Suppressor macrophage (primary cell): ENCODE measurements at places on chromosomes 7 and 10.

GRCh38 chr10:88735661-88736060 is 24.2 kb upstream of the LIPN start:
- DNase-seq = no peak

DNA sequence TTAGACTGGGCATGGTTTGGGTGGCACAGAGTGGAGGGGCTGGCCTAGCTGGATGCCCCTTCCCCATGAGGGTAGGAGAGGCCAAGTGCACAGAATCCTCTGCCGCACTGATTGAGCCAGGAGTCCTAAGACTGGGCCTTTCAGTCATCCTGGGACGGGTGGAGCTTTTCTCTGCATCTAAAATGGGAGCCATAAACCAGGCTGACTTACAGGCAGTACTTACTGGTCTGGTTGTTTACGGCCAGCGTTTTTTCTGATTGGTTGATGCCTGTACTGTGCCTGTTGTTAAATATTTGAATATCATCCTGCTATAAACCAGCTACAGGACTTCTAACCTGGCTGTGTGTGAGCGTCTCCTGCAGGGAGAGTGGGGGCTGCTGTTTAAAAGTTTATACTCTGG is 107.8 kb downstream of the CDH23 start:
- DNase-seq = no peak

- no peak for DNase-seq
Measured at GRCh38 chr7:112372101-112372500, 78.2 kb upstream of the IFRD1 start.

DNA sequence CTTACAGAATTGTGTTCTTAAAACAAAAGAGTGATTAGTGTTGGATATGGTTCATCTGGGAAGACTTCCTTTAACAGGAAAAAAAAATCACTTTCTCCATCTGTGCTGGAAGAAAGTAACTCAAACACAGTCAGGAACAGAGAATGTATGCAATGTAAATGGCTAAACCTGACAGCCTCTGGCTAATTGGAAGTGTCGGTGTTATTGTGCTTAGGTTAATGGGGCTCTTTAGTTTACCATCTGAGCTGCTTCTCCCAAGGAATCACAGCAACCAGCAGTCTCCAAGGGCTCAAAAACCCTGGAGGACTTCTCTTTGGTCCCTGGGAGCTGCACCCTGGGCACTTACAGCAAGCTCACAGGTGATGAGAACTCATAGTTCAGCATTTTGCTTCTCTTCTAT is 724.5 kb downstream of the LRMDA start:
- DNase-seq = no peak

DNA sequence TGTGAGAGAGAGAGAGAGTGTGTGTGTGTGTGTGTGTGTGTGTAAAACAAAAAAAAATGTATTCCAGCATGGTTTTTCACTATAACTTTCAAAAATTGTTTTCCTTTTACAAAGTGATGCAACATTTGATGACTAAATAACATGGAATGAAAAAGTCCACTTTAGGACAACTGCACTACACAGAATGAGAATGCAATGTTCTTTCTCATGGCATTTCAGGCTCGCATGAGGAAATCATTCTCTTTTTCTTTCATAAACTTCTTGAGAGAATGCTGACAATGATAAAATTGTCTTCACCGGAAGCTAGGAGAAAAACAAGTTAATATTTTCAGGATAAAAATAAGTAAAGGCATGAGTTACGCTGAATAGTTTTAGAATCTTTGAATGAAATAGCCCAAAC is 53.7 kb downstream of the SLC16A12 start:
- DNase-seq = no peak

DNA sequence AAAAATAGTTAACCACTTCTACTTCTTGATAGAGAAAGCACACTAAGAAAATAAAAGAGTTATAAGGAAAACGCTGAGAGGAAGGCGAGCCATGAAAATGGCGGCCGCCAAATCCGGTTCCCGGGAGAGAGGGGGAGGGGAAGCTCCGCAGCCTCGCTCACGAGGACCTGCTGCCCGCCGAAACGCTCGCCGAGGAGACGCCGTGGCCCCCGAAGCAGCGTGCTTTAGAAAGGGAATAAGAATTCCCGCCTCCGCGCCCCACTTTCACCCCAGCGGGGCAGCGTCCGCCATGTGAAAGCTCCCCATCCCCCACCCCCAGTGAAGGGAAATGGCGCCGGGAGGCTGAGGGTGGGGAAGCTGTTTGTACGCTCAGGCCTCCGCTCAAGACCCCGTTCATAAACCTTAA is 505 bp downstream of the HNRNPA2B1 start:
- DNase-seq = peak; percentile 82

DNA sequence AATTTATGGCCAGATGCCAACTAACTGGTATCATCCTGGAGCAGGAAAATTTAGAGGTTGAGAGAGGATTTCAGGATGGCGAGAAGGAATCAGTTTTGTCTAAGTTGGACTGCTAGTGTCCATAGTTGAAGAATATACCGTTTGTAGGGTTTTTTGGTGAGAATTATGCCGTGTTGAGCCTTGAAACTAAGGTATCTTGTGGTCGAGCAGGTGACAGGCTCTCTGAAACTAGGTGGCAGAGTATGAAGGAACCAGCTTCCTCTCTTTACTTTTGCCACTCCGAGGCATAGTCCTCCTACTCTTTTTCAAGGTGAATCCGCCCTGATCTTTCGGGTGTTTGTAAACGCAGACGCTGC is 9.7 kb downstream of the MDFIC start:
- peak; percentile 17 for DNase-seq

DNA sequence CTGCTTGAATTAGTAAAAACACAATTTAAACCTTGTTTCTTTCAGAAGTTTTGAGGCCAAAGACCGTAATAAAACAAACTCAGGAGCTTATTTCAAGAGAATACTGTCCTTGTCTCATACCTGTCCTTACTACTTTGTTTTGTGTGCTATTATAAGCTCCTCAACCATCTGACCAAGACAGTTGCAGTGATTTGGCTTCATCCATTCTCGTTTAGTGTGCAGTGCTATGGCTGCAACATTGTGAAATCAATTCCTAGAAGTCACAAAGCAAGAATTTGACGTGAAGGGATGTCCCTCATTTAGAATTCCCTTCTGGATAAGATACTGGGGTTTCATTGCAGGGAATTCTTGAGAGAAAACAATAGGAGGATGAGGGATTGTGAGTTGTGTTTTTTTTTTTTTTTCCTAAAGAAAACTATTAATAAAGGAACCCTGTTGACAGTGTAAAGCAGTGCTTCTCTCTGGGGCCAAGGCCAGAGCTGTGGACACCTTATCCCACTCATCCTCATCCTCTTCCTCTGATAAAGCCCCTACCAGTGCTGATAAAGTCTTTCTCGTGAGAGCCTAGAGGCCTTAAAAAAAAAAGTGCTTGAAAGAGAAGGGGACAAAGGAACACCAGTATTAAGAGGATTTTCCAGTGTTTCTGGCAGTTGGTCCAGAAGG is at the start of gene OIT3:
Gene OIT3, plus strand, starts transcription at position 604 of the 663 bp plus-strand sequence. CDS start 60 bp downstream, outside the sequence.
- no peak for DNase-seq

DNA sequence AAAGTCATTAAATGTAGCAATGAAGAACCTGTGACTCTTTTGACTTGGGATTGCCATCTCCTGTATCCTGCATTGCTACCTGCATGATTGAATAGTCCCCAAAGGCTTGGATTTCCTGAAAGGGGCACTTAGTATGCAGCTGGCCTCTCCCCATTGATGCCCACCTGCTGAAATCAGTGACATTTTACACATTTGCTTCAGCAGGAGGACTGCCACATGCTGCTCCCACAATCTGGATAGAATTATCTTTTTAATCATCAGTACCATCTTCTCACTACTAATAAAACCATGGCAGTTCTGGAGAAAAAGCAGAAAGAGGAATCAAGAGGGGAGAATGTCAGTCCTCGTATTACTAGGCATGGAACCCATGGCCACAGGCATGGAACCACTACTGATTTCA is 67.8 kb downstream of the SLC13A1 start:
- no peak for DNase-seq

DNA sequence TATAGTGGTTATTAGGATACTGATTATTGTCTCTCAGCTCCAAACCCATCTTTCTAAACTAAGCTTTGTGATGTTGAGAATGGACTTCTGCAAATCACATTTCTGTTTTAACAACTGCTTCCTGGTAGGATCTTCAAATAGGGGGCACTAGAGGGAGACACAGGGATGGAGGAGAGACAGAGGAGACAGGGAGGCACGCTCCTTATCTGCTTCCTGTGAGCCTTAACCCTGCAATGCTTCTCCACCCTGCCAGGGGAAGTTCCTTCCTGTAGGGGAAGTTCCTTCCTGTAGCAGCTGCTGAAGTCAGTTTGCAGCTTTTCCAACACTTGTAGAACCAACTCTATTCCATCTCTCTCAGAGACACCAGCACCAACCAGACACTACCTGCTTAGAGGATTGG is 847.2 kb downstream of the CCSER2 start:
- DNase-seq = no peak

- DNase-seq = no peak
Measured at GRCh38 chr7:47893721-47894365, 54.4 kb downstream of the PKD1L1 start.

GRCh38 chr10:35451151-35452016 is 115.1 kb downstream of the CCNY start:
- DNase-seq = peak; percentile 89
